ENCODE measurements at places on chromosomes 3 and 15.

DNA sequence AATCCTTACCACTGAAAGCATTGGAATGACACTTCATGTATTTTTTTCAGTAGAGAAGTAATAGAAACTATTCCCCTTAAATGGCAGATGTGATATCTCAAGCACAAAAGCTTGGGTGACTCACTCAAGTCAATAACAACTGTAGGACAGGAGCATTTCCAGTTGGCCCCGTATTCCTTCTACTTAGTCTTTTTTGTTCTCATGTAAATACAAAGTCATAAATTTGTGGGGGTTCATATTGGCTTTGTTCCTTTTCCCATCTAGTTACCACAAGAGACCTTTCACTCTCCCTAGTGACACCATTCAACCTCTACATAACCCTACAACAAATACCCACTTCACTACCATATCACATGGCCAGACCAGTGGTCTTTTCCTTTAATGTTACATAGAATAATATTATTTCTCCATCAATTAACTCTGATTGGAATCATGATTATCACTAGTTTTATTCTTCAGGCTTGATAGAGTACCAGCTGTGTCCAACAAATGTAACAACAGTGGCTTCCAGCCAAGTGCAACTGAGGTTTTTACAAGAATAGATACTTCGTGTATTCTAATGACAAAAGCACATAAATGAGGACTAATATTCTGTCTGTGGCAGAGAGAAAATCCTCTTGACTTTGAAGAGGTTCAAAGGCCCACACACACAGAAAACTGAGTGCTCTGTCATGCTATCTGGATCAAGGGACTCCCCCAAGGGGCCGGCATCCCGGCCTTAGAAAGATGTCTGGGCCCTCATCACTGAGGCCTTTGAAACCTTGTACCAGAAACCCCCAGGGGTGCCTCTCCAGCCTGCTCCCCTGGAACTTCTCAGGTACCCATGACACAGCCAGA, 94.0 kb upstream of the THBS1 start:
- no peak for DNase-seq

DNA sequence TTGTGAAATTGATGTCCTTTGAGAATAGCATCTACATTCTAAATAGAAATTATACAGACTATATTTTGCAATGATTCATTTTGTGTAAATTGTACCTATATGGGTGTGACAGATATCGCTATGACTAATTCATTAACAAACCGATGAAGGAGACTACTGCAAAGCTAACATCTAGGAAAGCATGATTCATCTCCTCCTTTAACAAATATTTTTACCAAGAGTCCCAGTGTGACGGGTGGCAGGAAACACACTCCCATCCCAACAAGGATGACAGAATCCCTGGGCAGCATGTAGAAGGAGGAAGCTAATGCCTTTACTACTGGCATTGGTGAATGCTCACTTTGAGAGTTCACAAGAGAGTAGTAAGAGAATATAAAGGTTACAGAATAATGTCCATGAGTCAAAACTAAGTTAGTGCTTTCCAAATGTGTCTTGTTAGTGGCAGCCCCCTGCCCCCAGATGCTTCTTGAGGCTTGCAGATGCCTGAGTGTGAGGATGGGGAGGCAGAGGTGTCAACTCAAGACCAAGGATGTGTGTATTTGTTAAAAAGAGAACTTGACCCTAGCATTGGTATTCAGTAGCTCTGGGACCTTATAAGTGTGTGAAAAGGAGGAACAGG, 180.6 kb downstream of the FMN1 start:
- peak; percentile 55 for DNase-seq

GRCh38 chr3:123042413-123042812, 14.8 kb upstream of the SEMA5B start:
- DNase-seq: no peak

DNA sequence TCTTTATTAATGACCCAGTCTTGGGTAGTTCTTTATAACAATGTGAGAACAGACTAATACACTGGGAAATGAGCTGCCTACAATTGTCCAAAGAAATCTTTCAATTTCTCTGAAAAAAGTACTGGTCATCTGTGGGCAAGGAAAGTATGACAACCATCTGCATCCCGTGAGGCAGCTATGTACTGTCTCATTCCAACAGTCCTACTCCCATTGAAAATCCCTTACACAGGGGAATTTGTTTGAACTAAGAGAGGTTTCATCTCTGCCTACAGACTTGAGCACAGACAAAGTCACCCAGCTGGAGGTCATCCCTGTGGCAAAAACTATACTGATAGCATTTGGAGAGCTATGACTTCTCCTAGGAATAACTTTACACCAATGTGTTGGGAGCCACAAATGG, 27.1 kb downstream of the SHC4 start:
- peak; percentile 82 for DNase-seq
